ENCODE measurements at places on chromosomes 4 and X. TPM values are rescaled to one million over a fixed set of nuclear protein-coding genes. Genes with fewer than 3 reads are reported as not detected.

The PIR gene
- polyA plus RNA-seq, result not detected

The EXOC1L gene
- polyA plus RNA-seq, result not detected

The BMX gene
- polyA plus RNA-seq, result not detected

The NSUN7 gene
- not detected for polyA plus RNA-seq

The TEX11 gene
- polyA plus RNA-seq, result 0.18 TPM

The PCDH7 gene
- polyA plus RNA-seq, result not detected

The APLN gene
- not detected for polyA plus RNA-seq

The HSD17B13 gene
- 0.09 TPM for polyA plus RNA-seq

The SLC4A4 gene
- not detected for polyA plus RNA-seq

The CAMK2D gene
- 13.8 TPM for polyA plus RNA-seq

The PCDH19 gene
- polyA plus RNA-seq, result not detected

The POU3F4 gene
- polyA plus RNA-seq, result not detected

The MAGEB10 gene
- polyA plus RNA-seq, result not detected

The PACRGL gene
- polyA plus RNA-seq, result 4.5 TPM

The KLF8 gene
- polyA plus RNA-seq, result 0.54 TPM

The CT45A10 gene
- not detected for polyA plus RNA-seq

The CXCL3 gene
- polyA plus RNA-seq, result not detected

All from naive thymus-derived CD4-positive, alpha-beta T cell (primary cell).